Fibroblast of upper back skin (primary cell): ENCODE measurements at places on chromosomes 2 and 18.

- no peak for DNase-seq
Observed at GRCh38 chr18:7514796-7515440, 52.2 kb upstream of the PTPRM start.

GRCh38 chr18:55088561-55088960, 129.3 kb upstream of the CCDC68 start:
- peak; percentile 29 for DNase-seq

DNA sequence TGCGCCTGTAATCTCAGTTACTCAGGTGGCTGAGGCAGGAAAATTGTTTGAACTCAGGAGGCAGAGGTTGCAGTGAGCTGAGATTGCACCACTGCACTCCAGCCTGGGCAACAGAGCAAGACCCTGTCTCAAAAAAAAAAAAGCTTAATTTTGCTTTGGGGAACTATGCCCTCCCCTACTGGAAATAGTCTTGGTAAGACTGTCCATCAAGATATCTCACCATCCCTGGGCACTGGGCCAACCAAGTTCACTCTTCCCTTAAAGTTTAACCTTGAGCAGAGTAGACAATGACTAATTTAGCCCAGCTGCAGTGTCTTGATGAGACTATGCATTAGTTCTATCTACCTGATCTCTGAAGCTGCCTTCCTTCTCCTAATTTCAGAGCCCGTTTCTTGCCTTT, 44.7 kb downstream of the ASXL2 start:
- DNase-seq, result peak; percentile 21

DNA sequence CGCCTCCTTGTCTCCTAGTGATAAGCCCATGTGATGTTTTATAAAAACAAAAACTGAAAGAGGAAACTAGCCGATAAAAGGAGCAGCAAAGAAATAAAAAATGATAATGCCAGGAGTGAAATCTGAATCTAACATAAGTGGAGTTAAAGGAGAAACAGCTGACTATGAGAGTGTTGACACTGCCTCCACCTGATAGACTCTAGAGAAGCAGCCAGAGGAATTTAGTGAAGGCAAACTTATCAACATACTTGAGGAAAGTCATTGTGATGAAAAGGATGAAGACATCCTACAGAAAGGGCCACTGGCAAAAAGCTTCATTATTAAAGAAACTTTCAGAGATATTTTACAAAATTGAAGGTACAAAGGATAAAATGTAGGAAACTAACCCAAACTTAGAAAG, 1.9 kb downstream of the M1AP start:
- no peak for DNase-seq

GRCh38 chr2:121778741-121779487, 23.5 kb downstream of the TSN start:
- no peak for DNase-seq

- DNase-seq, result no peak
Observed at GRCh38 chr2:136062066-136062837, 55.7 kb downstream of the CXCR4 start.
